ENCODE measurements at places on chromosomes 5 and 9.

GRCh38 chr5:98282521-98282920, 490.9 kb upstream of the RGMB start:
- no peak for DNase-seq

GRCh38 chr5:171615705-171616640, 169.6 kb upstream of the SMIM23 start:
- DNase-seq, result peak; percentile 42

GRCh38 chr5:109630093-109630492, 59.6 kb upstream of the MAN2A1 start:
- DNase-seq, result no peak

GRCh38 chr5:171975262-171975876, 31.1 kb downstream of the FBXW11 start:
- no peak for DNase-seq

DNA sequence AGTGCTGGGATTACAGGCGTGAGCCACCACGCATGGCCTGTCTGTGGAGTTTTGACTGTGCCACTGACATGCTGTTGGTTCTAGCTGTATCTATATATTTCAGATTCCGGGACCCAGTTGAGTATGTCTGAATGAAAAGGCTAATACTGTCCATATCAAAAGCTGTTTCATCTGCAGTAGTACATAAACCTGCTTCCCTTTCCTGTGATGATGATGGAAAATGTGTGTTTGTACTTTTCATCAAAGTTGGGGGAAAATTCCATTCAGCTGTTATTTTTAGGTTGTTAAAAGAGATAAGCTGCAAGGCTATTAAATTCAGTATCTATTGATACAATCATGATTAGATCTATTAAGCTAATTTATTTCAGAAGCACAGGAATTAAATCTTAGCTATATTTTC, 237.6 kb upstream of the ADAMTSL1 start:
- no peak for DNase-seq

DNA sequence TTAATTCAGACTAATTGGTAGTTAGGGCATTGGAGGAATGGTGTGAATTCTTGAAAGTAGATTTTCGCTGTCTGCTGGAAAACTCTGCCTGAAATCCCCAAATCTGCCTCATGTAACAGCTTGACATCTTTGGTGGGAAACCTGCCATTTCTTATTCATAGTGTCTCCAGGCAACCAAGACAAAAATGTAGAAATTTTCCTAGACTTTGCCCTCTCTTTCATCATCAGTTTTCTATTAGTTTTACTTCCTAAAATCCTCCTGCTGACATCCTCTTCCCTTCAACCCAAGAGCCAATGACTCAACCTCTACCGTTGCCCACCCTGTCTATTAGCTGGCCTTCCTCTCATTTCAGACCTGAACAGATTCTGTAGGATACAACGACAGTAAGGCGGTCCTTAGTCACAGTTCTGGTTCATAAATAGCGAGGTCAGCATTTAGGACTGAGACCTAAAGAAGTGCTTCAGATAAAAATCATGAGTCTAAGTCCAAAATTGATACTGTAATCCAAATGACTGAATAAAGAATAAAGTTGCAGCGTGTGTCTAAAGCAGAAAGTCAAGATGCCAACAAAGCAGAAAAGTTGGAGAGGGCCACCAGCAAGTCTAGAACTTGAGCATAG, 133.9 kb downstream of the MUSK start:
- DNase-seq, result no peak

DNA sequence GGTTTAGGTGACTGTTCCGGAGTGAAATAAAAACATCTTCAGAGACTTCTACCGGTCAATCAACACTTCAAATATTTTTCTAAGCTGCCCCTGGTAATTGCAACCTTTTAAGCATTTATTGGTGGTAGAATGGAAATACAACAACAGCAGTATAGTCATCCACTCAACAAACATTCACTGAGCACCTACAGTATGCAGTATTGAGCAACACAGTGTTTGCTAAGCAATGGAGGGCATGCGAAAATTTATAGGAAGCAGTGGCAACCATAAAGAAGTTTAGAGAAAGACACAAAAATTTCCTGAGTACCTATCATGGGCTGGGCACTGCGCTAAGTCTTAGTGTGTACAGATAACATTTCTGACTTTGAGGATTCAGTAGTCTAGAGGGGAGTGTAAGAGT, 12.0 kb upstream of the SSBP2 start:
- no peak for DNase-seq

- peak; percentile 65 for DNase-seq
These were observed 8.9 kb downstream of the CXCL14 start for GRCh38 chr5:135569755-135570452.
